Stimulated activated CD8-positive, alpha-beta memory T cell treated with anti-CD3 and anti-CD28 coated beads, Interleukin-7, amount 100 ng/mL, for 4 hours (primary cell): ENCODE measurements at places on chromosomes 7 and 10.

GRCh38 chr7:45174966-45175765 is 17.6 kb downstream of the RAMP3 start:
- DNase-seq, result no peak

DNA sequence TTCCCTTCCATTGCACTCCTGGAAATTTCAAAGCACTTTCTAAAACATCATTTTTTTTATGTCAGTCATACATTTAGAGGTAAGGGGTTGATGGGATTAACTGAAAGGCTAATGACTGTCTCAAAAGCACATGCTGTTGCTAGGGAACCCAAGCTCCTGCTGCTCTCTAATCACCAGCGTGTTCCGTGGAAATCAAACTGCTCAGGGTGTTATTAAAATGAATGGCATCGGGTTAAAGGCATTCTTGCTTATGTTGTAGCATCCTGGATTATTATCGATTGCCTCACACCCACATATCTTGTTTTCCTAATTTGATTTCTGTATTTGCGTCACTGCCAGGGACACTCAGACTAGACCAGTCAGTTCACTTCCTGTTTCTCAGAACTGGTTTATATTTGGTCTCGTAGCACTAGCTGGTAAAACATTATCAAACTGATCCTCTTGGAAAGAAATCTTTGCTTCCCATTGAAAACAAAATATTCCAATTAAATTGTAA is 216.5 kb upstream of the MKLN1 start:
- no peak for DNase-seq

DNA sequence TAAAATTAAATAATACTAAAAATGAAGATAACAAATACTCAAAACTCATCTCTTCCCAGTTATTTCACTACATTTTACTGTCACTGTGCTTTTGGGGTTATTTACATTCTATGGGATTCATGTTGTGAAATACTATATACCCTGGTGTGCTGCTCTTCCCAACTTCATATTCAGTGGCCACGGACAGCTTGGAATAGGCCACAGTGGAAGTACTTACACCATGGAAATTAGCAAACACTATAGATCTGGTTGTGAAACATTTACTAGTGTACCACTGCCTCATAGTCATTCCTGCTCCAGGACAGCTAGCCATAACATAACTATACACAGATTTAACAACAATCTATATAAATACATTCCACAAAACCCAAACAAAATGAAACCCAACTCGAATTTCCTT is 21.2 kb upstream of the KDM7A start:
- no peak for DNase-seq

DNA sequence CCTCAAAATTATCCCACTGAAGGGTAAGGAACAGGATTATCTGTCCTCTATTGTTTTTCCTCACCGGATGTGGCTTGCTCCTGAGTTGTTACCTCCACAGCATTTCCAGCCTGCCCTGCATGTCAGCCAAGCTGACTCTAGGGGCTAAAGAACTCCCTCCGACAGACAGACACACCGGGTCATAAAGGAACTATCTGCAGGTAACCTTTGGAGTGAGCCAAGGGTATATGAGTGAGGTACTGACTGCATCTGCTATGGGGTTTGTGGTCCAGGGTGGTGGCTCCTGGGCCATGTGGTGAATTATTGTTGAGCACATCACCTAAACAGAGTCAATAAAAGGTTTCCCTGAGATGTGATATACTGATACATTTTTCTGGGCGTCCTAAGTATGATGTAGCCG is 6.9 kb upstream of the KAZALD1 start:
- DNase-seq, result no peak

DNA sequence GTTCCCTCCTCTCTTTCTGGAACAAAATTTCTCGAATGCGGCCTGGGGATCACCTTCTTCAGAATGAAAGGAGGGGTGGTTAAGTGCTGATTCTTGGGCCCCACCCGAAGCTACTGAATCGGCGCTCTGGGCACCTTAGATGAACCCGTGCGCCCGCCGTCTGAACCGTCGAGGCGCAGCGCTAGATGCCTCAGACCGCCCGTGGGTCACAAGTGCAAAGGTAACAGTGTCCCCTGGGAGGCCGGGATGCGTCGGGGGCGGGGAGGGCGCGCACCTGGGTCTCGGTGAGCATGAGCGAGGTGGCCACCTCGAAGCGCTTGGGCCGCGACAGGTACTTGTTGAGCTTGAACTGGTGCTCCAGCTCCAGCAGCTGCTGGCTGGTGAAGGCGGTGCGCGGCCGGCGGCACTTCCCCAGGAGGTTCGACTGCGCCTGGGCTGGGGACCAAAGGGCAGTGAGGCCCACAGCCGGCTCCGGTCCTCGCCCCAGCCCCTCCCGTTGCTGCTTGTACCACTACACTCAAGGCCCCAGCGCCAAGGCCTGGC is 4.2 kb downstream of the MNX1 start:
- DNase-seq, result no peak

GRCh38 chr10:374354-374753 is 239.1 kb downstream of the ZMYND11 start:
- DNase-seq, result no peak

DNA sequence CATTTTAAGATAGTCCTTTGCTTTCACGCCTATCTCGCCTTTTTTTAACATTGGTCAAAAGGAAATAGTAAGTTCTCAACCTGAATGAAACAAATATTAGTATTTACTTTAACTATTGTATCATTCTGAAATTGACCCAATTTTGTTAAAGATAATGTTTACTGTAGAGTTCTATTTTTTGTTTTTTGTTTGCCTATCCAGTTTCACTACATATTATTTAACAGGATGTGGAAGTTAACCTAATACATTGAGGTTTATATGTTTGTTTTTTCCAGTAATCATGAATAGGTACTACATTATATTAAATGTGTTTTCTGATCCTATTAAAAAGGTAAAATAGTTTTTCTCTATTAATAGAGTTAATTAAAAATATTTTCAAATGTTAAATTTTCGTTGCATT is 26.5 kb downstream of the ACSM6 start:
- DNase-seq, result no peak
